ENCODE measurements at places on chromosomes 1 and 21.
A peak's percentile ranks its signal among the peaks of the same experiment; 100 is the strongest.

DNA sequence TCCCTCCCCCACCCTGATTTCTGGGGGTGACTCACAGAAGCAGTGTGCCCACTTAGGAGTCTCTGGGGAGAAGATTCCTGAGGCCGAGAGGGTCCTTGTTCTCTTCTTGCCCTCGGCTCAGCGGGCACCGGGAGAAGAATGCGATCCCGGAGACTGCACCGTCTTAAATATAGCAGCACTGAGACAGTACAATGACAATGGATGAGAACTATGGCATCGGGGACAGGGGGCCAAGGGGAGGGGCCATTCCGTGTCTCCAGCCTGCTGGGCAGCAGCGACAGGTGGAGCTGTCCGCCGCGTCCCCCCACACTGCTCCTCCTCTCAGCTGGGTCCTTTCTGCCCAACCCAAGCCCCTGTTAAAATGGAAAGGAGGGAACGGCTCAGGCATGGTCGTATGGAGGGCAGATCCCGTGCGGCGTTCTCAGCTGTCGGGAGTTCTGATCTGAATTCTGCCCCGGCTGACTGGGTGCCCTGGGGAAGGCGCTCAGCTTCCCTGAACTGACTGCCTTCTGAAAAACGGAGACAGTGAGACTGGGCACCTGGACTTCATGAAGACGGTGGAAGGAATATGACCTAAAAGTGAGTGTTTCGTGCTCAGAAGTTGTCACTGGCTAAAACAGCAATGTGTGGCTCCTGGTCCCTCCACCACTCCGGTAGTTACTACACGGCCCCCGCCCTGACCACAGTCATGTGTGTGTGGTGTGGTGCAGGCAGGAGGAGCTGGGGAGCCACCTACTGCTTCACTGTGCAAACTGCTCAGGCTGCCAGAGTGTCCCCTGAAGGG lies at the start of gene MYOM3:
MYOM3 (minus strand) TSS at position 140 of the 784 bp plus-strand sequence. CDS start 3,499 bp downstream, outside the sequence.
- peak; percentile 69 for DNase-seq

DNA sequence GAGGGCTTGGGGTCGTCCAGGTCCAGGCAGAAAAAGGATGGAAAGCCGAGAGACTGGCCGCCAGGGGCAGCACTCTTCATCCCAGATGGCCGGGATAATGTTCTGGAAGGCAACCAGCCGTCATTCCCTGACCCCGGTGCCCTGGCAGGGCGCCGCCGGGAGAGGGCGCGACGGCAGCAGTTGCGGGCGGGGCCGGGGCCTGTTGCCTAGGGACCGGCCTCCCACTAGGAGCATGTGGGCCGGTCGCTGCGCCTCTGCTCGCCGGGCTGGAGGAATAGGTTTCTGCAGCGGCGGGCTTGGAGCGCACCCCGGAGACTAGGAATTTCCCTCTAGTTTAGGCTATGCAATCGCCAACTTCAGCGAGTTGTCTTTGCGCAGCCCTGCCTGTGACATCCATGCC lies 11.0 kb downstream of the DMRTB1 start:
- peak; percentile 91 for DNase-seq

DNA sequence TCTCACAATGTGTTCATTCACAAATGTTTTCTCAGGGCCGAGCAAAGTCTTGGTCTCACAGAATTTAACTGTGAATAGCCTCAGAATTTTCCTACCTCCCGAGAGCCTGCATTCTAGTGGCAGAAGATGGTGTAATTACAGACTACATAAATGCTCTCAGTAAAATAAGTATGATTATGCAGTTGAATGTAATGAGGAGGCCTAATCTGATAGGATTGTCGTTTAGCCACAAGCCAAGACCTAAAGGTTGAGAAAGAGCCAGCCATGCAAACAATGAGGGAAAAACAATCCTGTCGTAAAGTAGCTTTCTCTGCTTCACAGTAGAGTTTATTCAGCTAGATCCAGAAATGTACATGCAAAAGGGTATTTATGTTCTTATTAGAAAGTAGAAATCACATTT lies 607.8 kb upstream of the B3GALT2 start:
- DNase-seq: peak; percentile 67

GRCh38 chr1:91684481-91685196 lies 184.0 kb downstream of the CDC7 start:
- no peak for DNase-seq

DNA sequence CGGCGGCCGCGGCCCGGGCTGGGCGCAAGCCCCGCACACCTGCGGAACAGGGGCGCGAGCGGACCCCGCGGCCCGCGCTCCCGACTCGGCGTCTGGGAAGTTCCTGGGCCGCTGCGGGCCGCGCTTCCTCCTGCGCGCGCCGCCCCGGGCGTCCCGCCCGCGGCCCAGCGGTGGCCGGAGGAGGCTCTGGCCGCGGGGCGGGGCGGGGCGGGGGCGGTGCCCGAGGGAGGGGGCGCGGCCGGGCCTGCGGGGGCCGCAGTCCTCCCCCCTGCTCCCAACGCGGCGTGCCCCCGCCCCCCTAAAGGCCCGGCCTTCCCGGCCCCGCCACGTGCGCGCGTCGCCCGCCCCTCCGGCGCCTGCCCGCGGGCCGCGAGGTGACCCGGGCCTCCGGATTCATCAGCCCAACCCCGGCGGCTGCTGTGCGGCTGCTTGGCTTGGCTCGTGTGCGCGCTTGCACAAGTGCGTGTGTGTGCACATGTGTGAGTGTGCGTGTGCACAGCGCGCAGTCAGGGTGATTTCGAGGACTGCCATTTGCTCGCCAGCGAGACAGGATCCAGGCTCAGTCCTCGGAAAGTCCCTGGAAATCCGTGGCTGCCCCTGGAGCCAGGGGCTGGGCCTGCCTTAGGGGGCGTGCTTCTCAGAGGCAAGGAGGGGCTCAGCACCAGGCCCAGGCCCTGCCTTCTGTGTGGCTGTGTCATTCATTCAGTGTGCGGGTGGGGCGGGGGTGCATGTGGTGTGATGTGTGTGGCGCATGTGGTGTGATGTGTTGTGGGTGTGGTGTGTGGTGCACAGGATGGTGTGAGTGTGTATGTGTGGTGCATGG lies at the start of gene C2CD2:
C2CD2 (minus strand) TSS at position 188 of the 823 bp plus-strand sequence. CDS start 370 bp downstream, outside the sequence.
- DNase-seq: peak; percentile 55

DNA sequence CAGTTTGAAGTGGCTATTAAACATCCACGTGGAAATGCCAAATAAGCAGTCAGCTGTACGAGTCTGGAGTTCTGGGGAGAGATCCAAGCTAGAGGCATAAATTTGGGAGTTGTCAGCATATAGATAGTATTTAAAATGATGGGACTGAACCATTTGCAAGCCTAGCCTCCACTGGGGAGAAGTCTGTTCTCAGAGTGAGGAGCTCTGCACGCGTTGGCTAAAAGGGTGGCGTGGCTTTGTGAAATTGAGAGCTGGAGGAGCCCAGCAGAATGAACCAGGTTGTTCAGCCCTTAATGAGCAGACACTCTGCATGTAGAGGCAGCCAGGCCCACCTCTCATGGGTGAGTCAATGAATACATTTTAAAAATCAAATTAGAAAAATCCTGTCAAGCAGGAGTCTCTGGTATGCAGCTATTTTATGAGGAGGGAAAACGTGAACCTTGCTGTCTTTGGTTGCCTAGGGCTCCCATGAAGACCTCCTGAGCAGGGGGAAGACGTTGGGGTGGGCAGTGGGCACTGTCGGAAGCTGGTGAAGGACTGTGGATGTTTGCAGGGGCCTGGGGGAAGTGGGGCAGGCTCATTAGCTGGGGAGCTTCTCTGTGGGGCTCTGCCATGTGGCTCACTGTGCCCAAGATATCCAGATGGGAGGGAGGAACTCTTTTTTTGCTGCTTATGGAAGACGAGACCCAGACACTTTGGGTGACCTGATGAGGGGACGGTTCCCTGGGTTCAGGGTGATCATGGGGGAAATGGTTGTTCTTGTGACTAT lies 18.8 kb downstream of the TMCC2 start:
- no peak for DNase-seq

GRCh38 chr21:29206445-29206844 lies 76.0 kb downstream of the MAP3K7CL start:
- no peak for DNase-seq

DNA sequence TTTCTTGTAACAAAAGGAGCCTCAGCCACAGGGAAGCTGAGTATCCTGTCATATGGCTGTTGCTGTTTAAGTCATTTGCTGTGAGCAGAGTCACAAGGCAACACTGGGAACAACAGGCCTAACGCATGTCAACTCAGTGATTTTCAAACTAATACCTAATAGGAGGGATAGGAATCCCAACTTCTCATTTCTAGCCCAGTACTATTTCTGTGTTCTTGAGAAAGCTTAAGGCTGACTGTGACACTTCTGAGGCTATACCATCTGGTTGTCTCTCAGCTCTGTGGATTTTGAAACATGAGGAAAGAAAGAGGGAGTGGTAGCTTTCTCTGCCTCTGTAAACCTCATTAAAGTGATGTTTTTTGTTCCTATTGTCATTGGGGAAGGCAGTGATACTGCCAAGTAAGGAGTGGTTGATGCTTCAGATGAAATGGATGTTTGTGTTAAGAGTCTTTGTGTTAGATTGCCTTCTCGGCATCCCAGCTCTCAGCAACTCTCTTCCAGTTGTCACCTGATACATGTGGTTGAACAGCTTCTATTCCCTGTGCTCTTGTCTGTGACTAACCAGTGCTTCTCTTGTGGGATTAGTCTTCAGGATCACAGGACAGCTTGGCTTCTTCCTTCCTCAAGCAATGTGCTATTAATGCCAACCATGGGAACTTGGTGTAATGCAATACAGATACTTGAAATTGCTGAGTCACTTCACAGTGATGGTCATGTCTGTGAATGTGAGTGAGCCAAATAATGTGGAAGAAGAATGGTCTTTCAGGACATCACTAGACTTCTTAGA lies 166.8 kb upstream of the IVNS1ABP start:
- DNase-seq: no peak

- no peak for DNase-seq
These were observed 12.1 kb downstream of the LGR6 start for GRCh38 chr1:202205523-202206190.

DNA sequence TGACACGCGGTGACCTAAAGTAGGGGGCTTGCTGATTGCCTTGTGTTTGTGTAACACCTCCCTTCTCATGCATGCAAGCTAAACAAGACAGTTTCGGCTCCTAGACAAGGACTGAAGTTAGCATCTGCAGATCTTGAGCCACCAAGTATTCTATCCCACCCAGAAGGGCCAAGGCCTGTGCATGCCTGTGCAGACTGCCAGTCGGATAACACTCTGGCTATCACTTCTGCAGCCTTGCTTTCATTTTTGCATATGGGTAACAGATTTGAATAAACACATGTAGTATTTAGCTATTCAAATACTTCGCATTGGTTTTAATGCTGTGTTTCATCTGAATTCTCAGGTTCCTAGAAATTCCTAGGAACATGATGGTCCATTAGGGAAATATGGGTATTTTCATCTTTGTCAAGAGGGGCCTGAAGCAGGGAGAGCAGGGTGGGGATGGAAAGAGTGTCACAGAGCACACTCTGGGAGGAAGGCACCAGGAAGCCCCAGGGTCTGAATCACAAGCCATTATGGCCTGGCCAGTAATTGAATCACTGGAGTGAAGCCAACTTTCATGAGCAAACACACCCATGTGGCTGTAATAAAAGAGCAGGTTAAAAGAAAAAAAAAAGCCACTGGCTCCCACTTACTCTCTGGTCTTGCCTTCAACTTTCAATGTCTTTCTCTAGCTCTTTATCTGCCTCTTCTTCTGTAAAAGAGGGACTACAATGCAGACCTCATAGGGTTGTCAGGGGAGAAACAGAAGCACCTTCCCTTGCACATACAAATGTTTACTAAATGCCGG lies 28.3 kb downstream of the GADD45A start:
- peak; percentile 96 for DNase-seq

GRCh38 chr1:246008363-246008831 lies 498.7 kb downstream of the SMYD3 start:
- peak; percentile 55 for DNase-seq

- peak; percentile 12 for DNase-seq
These were observed 65.5 kb upstream of the LRP8 start for GRCh38 chr1:53393325-53393792.

DNA sequence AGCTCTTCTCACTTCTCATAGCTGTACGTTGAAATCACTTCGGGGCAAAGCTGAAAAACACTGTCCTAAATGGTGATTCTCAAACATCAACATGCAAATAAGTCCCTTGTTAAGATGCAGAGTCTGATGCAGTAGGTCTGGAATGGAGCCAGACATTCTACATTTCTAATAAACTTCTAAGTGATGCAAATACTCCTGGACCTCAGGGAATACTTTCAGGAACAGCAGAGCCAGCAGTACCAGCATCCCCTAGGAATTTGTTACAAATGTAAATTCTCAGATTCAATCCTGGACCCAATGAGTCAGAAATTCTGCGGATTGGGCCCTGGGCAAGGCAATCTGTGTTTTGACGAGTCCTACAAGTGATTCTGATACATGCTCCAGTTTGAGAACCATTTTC lies 152.3 kb downstream of the PCNX2 start:
- DNase-seq: peak; percentile 91

DNA sequence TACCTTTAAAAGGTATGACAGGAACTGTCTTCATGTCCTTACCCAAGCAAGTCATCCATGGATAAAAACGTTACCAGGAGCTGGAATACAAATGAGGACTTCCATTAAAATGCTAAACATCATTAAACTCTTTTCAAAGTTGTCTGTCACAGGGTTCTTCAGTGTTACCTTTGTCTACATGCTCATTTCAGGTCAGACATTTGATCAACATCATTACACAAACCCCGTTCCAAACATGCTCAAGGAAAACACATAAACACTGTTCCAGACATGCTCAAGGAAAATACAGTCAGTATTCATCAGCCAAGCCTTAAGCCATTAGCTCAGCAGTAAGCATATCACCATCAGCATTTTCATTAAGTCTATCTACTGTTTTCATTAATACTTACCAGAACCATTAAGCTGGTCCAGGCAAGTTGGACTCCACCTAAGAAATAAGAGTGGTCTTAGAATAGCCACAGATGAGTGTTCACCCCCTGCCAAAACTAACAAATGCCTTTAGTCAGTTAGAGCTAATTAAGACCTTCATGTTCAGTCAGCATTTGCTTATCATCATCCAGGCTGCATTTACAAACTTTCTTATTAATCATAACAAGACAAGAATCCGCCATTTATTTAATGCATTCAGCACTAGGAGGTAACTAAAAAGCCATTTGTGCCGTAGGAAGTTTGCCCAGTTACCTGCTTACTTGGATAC lies 2.2 kb downstream of the GAS5 start:
- no peak for DNase-seq

DNA sequence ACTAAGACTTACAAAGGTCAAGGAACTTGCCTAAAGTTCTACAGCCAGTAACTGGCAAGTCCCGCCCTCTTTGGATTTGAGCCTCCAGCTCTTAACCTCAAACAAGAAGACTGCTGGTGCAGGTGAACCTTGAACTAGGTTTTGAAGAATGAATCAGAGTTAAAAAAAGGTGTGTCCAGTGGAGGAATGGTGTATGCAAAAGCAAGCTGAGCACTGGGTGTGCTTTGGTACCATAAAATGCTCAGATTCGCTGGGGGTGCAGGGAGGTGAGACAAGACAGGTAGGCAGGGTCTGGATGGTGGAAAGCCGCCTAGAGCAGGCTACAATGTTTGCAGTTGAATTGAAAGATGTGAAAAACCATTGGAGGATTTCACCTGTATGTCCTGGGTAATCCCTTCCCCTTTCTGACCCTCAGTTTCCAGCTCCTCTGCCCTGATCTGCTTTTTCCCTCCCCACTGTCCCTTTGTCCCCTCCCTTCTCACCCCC lies 39.8 kb downstream of the FOXD2 start:
- no peak for DNase-seq

GRCh38 chr1:10451287-10451686 lies 1.5 kb downstream of the CORT start:
- no peak for DNase-seq

- no peak for DNase-seq
These were observed 188.0 kb upstream of the C21orf91 start for GRCh38 chr21:18007121-18007520.

GRCh38 chr1:39268906-39269305 lies 64.4 kb downstream of the MACF1 start:
- no peak for DNase-seq

All from NCI-H526 (cell line).